OCI-LY7 (cell line): ENCODE measurements at places on chromosomes 6 and 20. TPM values are rescaled to one million over a fixed set of nuclear protein-coding genes. Genes with fewer than 3 reads are reported as not detected.

Gene ULBP1
- total RNA-seq: 1.9 and 2.3 TPM in 2 replicates

Gene GSTA2
- total RNA-seq: not detected in 2 replicates

Gene NEDD9
- total RNA-seq: 37.4 and 41.6 TPM in 2 replicates

Gene TPBG
- not detected in 2 replicates for total RNA-seq

Gene KIF25
- total RNA-seq: not detected in 2 replicates

Gene DBNDD2
- total RNA-seq: not detected in 2 replicates

Gene PHACTR3
- not detected in 2 replicates for total RNA-seq
